ENCODE measurements at places on chromosomes 16 and 17. TPM values are rescaled to one million over a fixed set of nuclear protein-coding genes. Genes with fewer than 3 reads are reported as not detected.

LPO gene
- total RNA-seq, result not detected

DNA sequence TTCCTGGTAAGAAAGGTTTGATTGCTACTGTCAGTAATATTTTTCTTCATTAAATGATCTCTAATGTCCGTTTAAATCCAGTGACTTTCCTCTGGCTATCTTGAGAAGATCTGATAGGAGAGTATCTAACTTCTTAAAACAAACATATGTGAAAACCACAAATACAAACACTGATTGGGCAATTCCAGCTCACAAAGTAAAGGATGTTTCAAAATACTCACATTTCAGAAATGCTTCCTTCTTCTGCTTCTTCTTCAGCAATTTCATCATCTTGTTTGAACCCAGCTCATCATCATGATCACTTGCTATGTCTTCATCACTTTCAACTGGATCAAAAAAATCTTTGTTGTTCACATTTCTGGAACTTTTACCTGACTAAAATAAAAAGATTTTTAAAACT is 64.3 kb upstream of the RBL2 start:
- no peak for DNase-seq

TK1 gene
- 97.6 TPM for total RNA-seq

- DNase-seq, result no peak
Measured at GRCh38 chr16:67459861-67460150, 21.2 kb downstream of the ATP6V0D1 start.

GRCh38 chr17:1077986-1078711 is 81.2 kb downstream of the TIMM22 start:
- DNase-seq, result no peak

RND2 gene
- total RNA-seq, result 1.9 TPM

ZG16B gene
- total RNA-seq, result 0.33 TPM

ARHGAP23 gene
- total RNA-seq, result 31.8 TPM

- DNase-seq, result no peak
Measured at GRCh38 chr17:19415806-19416775, 5.1 kb downstream of the RNF112 start.

RDM1 gene
- total RNA-seq, result not detected

DNA sequence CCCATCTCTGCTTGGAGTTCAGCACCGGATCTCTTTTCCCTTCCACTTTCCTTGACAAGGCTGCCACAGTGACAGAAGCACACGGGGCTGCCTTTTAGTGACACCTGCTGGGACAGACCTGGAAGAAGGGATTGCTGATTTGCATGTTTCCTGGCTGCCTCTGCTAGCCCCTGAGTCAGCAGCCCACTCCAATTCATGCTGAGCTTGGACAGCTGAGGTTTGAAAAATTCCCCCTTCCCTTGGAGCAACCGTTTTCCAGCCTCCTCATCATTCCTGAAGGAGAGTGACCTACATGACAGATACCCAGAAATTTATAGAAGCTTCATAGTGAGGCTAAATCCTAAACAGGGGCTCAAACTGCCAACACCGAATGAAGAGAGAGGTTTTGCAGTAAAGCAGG is 18.8 kb upstream of the RBL2 start:
- no peak for DNase-seq

- no peak for DNase-seq
Measured at GRCh38 chr16:27756206-27756970, 206.4 kb downstream of the KATNIP start.

DNA sequence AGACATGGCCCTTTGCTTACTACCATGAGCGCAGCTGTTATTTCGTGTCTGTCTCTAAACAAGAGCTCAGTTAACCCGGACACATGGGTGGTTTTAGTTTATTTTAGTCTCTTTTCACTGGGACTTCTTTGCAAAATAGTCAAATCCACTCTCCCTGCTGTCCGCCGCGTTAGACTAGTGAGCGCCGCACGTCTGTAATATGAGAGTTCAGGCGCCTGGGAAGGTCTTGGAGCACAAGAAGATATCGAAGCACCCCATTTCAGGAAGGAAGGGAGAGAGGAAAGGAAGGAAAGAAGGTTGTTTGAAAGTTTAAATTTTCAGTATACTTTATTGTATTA is 111.0 kb upstream of the CHMP6 start:
- DNase-seq, result no peak

GLP2R gene
- 1.4 TPM for total RNA-seq

DNA sequence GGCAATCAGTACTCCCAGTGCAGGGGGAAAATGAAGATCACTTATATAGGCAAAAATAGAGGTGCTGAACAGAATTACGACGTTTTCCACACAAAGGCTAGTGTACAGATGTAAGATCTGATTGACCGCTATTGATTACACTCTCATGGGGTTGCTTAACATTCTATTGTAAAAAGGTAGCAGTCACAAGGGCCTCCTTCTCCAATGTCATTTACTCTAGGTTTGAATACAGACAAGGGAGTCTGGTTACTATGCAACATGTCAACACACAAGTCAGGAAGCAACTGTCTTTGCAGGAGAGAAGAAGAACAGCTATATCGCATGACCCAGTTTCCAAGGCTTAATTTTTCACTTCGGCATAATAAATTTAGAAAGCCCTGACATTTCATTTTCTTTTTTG is 7.9 kb downstream of the KRT37 start:
- no peak for DNase-seq

DNA sequence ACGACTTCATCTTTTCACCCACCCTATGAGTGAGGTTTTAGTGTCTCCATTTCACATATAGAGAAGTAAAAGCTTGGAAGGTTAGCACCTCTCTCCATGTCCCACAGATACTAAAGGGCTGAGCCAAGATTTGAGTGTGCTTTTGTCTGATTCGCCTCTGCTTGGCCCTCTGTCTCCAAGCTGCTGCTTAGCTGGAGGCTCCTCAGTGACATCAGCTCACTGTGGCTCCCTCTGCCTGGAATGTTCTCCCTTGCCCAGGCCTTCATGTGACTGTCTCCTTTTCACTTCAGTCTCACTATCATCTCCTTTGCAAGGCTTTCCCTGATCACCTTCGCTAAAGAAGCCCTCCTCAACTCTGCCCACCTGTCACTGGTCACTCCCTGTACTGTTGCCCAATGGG is 84.5 kb upstream of the HSBP1 start:
- no peak for DNase-seq

DNA sequence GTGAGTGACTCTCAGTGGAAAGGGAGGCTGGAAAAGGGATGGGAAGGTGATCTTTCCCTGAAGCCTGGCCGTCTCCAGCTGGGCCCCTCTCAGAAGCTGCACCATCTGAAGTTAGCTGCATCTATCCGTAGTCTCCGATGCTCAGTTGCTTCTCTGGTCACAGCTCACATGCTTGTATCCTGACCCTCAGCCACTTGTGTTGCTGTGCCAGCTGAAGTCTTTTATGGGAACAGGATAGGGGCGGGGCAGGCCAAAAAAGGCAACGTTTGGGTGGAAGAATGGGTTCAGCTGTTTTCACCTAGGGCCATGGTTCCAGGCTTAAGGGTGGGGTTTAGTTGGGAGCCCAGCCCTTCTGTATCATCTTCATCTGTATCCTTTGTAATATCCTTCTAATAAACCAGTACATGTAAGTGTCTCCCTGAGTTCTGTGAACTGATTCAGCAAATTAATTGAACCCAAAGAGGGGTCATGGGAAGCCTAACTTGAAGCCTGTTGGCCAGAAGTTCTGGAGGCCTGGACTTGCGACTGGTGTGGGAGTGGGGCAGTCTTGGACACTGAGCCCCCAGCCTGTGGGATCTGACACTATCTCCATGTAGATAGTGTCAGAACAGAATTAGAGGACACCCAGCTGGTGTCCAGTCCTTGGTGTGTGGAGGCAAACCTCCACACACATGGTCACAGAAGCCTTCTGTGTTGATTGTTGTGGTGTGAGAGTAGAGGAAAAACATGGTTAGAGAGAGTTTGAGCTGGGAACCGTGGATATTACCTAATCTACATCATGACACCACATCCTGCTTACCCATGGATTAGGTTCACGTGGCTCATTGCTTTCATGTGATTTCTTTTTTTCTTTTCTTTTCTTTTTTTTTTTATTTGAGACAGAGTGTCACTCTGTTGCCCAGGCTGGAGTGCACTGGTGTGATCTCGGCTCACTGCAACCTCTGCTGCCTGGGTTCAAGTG is 49.3 kb upstream of the FBXO47 start:
- DNase-seq, result no peak

CHRNB1 gene
- 4.2 TPM for total RNA-seq

- DNase-seq, result no peak
Measured at GRCh38 chr16:50842013-50842505, 100.2 kb downstream of the CYLD start.

GRCh38 chr16:84609563-84610177 is 8.2 kb downstream of the COTL1 start:
- DNase-seq, result no peak

FBRS gene
- total RNA-seq, result 15.1 TPM

DNA sequence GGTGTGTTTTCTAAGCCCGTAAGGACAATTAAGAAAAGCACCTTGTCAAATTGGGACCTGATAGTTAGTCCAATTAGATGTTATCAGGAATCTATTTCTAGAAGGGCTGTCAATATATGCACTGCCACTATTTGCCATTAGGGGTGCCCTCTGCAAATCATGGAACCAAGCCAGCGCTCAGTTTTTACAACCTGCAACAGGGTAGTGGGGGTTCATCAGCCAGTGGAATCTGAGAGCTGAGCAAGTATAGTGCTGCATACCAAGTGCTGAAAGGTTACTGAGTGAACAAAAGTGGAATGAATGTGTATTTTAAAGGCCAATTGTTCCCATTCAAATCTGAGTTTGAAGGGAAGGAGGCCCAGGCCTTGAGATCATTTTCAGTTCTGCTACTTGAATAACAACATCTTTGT is 10.4 kb downstream of the PRR11 start:
- no peak for DNase-seq

DNA sequence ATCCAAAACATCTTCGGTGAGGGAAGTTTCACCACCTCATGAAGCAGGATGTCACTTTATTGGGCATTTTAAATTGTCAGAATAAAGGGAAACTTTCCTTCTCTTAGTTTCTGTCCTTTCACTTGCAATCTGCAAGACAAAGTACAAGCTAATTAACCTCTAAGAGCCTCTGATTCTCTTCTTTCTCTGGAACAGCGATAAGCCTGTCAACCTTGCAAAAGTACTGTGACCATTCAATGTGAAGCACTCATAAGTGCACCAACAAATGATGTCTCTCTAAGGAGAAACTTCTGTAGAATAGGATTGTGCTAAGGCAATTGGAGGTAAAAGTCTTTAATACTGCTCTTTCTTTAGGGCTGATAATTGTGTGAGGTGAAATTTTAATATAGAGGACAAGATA is 1622.3 kb downstream of the CDH8 start:
- DNase-seq, result no peak

USP43 gene
- total RNA-seq, result 0.42 TPM

DNA sequence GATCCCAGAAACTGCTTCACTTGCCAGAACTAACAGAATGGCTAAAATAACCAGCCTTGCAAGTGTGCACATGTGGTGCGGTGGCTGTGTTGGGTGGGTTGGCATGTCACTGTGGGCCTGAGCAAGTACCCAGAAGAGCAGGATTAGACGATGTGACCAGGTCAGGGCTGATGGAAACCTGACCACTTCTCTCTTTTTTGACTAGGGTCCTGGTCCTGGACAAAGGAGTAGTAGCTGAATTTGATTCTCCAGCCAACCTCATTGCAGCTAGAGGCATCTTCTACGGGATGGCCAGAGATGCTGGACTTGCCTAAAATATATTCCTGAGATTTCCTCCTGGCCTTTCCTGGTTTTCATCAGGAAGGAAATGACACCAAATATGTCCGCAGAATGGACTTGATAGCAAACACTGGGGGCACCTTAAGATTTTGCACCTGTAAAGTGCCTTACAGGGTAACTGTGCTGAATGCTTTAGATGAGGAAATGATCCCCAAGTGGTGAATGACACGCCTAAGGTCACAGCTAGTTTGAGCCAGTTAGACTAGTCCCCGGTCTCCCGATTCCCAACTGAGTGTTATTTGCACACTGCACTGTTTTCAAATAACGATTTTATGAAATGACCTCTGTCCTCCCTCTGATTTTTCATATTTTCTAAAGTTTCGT is 16.7 kb downstream of the ANKRD40 start:
- no peak for DNase-seq

DNA sequence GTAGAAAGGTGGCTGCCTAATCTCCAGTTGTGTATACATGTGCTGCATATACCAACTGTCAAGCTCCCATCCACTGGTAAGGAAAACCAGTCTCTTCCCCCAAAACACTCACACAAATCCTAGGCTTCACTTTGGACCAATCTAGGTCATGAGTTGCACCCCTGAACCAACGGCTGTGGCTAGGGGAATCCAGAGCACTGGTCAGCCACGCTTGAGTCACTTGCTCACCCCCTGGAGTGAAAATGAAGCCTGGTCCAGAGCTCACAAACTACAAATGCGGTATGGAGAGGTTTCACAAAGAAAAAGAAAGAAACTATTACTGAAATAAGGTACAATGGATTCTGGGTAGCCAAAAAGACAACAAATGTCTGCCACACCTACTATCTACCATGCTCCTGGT is 66.1 kb upstream of the NLK start:
- no peak for DNase-seq

GRCh38 chr17:1143573-1143972 is 36.2 kb downstream of the ABR start:
- DNase-seq, result no peak

GRCh38 chr17:4969047-4969550 is 1.5 kb upstream of the SPAG7 start:
- DNase-seq, result no peak

DNA sequence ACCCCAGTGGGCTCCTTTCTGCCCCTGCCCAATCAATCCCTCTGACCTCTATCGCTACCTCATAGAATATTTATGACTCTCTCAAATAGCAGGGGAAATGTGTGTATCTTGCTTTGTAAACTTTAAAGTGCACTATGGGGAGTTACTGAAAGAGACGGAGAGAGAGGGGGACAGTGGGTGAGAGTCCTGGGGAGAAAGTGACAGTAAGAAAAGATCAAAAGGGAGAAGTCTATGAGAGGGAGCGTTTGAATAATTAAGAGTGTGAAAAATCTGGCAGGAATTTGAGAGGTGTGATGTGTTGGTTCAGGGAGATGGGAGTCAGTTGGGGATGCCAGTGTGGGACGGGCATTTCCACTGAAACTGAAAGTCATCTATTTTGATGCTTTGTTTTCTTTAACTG is 32.6 kb downstream of the USP43 start:
- DNase-seq, result no peak

- DNase-seq, result no peak
Measured at GRCh38 chr17:46916623-46917022, 6.3 kb upstream of the GOSR2 start.

DNA sequence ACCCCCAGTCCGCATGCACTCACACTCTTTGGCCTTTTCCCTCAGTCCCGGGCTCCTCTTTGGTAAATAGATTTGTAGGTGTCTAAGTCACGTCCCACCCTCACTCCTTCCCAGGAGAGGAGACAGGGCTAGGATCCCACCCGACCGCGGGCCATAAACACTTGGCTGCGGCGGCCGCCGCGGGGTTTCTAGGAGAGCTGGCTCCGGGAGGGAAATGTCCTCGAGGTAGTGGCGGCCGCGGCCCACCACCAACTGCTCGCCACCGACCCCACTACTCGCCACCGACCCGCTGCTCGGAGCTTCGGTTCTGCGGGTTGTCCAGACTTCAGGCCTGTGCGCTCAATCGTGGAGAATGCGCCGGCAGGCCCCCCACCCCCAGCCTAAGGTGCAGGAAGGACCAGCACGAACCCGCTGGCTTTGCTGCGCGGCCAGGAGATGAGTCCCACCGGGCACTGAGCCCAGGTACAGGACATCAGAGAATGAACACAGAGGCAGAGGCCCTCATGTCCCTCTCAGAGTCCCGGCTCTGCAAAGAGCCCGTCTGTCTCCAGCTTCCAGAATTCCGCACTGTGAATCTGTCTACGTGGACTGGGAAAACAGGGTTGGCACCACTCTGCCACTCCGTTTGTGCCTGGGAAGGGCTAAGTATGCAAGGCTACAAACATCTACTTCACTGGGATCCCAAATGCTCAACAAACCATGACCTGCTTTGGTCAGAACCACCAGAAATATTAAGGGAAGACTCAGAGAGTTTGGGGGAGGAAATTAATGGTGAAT is 2.5 kb downstream of the PRAC2 start:
- no peak for DNase-seq
